Mesothelial cell of epicardium (in vitro differentiated cells): ENCODE measurements at places on chromosomes 4 and X.

DNA sequence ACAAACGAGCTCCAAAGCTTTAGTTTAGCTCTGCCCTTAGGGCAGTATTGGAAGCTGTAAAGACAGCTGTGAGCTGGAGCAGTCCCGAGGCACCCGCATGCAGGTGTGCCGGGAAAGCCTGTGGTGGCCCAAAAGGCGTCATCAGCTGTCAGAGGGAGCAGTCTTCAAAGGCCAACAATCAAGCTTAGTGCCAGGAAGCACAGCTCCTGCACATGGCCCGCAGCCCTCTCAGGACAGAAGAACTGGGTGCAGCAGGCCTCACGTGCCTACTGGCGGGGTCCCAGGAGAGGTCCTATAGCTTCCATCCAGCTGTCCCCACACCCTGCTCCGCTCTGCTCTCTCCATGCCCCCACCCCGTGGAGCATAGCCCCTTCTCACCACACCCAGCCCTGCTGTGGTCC is 92.2 kb upstream of the TRIM2 start:
- DNase-seq, result no peak

GRCh38 chr4:83473423-83473822 is 11.5 kb downstream of the ABRAXAS1 start:
- no peak for DNase-seq

GRCh38 chr4:97911236-97911906 is 231.9 kb downstream of the STPG2 start:
- DNase-seq, result no peak

DNA sequence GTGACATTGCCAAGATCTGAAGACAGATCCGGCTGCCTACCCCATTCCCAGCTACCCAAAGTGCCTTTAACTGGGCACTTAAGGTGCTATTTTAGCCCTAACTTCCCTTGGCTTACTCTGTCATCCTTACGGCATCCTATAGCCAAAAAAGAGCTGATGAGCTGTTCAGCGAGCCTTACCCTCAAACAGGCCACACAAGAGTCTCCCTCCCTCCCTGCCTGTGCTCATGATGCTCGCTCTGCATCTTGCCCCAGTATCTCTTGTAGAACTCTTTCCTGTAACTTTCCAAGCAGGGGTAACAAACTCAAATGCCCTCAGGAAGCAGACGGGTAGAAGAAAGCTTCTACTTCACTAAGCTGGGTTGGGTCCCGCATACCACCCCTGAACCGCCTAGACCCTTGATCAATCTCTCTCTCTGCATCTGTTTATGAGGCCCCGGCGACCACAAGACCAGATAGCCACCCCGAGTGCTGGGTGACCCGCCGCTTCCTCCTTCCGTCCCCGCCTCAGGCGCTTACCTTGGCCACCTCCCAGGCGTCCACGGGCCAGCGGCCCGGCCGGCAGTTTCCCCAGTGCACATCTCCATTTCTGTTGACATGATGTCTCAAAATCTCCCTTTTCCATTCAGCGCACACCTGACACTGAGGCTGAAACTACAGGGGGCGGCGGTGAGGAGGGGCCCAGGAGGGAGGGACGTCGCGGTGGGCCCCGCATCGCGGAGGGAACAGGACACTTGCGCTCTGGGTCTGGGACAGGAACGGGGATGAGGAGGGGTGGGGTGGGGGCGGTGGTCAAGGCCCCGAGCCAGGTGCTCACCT is 663 bp downstream of the CXorf38 start:
- DNase-seq, result no peak
